ENCODE measurements at places on chromosomes 7 and 10. TPM values are rescaled to one million over a fixed set of nuclear protein-coding genes. Genes with fewer than 3 reads are reported as not detected.

- DNase-seq: no peak
These were observed 79.6 kb upstream of the SORCS1 start for GRCh38 chr10:107244122-107244521.

DNA sequence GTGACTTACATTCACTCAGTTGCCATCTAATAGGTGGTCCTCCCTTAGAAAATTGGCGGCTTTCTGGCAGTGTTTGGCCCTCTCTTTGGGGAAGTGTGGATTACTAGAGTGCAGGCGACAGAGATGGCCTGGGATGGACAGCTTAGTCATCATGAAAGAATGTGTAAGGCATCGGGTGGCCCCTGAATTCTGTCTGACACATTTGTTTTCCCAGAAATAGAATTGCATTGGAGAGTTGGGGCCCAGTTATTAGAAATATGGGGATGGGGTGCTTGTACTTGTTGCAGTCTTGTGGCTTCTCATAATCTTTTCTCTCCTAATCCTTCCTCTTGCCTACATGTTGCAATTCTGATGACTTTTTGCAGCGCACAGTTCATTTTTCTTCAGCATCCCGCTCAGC lies 13.8 kb downstream of the TCF7L2 start:
- no peak for DNase-seq

DNA sequence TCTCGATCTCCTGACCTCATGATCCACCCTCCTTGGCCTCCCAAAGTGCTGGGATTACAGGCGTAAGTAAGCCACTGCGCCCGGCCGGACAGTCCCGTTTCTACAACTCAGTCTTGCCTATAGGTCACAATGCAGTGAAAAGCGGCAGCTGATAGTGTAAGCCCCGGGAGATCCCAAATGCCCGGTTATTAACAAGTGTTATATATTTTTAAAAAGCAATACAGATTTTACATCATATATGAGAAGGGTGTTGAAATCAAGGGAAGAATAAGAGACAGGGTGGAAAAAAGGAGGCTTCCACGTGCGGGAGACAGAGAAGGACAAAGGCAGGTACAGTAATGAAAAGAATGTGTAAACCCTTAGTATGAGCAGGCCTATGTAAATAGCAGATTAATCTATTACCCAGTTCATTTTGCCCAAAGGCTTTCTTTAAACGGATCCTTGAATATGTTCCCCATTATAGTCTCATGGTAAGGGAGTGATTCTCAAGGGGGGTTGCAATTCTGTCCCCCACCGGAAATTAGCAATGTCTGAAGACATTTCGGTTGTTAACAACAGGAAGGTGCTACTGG lies 170.8 kb downstream of the PDE1C start:
- DNase-seq: no peak

- no peak for DNase-seq
These were observed 243.6 kb upstream of the IGFBP3 start for GRCh38 chr7:46164629-46165028.

Gene PNLIPRP3
- total RNA-seq: not detected

Gene SLC18A3
- not detected for total RNA-seq

DNA sequence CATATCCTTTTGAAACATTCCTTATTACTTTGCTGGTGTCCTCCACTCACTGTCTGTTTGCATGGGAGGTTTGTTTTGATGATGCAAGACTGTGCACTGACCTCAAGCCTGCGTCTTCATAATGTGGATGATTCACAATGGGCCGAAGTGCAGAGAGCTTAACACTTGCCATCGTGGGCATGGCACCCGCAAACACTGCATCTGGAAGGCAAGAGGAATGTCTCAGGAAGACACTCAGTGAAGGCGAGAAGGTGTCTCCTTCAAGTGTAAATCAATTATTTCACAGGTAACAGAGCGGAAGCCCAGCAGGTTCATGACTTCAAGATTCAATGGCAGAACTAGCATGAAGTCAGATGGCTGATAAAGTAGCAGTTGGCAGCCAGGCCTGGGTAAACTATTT lies 98.1 kb downstream of the DPY19L1 start:
- no peak for DNase-seq

DNA sequence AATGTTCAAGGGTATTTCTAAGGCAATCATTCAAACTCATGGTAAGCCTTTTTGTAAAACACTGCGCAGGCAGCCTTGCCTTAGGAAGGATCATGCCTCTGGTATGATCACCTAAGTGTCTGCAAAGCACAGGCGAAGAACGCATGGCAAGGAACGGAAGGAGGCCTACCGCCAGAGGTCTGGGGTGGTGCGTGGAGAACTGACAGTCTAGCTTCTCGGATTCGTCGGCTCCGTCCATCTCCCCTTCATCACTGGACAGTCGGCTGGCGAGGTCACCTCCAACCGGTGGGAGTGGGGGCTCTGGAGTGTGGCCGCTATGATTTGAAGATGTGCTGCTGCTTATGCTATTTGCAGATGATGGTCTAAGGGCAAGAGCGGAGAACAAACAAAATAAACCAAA lies 42.6 kb upstream of the EFCAB10 start:
- no peak for DNase-seq

GRCh38 chr10:4202938-4203337 lies 417.9 kb upstream of the KLF6 start:
- DNase-seq: no peak

DNA sequence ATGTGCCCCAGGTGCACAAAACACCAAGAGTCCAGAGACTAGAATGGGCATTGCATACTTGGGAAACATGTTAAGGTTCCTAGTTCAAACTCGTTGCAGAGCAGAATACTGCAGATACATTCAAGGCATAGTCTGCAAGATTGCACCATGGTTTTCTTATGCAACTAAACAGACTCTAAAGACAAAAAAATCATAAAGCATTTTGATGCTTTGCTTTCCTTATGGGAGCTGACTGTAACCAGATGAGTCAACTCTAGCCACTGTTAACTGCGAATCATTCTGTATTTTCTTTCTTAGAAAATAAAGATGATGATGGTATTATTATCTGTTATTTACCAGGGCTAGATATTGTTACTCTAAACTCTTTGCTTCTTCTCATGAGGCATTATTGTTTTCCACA lies 19.7 kb downstream of the TRUB1 start:
- no peak for DNase-seq

DNA sequence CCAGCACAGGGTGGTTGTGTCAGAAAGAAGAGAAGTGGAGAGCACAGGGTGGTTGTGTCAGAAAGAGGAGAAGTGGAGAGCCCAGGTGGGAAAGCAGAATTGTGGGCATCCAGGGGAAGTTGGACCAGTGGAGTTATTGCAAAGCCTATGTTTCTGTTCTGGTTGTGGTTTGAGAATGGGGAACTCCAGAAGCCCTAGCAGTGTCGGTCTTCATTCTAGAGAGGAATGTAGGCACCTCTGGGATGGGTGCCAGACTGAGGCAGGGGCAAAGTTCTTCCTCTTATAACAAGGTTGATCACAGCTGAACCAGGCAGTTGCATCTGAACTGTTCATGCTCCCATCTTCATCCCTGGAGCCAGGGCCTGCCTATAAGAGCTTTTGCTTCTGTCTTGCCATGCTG lies 954 bp downstream of the FSCN3 start:
- no peak for DNase-seq

GRCh38 chr7:598899-599298 lies 79.3 kb upstream of the PDGFA start:
- DNase-seq: no peak

GRCh38 chr7:149782682-149783345 lies 9.4 kb upstream of the ZNF467 start:
- peak; percentile 67 for DNase-seq

DNA sequence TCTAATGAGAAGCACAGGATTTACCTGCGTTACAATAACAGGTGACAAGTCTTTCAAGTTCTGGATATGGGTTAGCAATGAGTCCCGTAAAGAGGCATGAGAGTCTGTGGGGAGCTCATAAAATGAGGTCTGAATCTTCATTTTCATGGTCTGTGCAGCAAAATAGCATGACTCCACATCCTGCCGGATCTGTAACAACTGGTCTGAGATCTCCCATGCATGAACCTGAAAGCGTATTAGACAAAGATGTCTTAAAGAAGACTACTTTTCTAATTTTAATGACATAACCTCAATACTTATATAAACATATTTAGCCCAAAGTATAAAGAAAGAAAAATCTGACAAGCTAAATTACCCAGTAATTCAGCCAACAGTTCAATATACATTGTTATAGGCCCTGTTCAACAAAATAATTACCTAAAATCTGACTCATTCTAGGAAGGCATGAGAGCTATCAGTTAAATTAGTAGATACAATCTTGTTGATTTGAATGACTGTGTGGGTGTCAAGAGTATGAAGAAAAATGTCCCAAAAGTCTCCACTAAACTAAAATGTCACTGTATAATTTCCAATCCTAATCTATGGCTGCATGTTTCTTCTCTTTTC lies 36.9 kb downstream of the TNPO3 start:
- no peak for DNase-seq

GRCh38 chr10:88682491-88682890 lies 18.2 kb downstream of the LIPF start:
- DNase-seq: no peak

DNA sequence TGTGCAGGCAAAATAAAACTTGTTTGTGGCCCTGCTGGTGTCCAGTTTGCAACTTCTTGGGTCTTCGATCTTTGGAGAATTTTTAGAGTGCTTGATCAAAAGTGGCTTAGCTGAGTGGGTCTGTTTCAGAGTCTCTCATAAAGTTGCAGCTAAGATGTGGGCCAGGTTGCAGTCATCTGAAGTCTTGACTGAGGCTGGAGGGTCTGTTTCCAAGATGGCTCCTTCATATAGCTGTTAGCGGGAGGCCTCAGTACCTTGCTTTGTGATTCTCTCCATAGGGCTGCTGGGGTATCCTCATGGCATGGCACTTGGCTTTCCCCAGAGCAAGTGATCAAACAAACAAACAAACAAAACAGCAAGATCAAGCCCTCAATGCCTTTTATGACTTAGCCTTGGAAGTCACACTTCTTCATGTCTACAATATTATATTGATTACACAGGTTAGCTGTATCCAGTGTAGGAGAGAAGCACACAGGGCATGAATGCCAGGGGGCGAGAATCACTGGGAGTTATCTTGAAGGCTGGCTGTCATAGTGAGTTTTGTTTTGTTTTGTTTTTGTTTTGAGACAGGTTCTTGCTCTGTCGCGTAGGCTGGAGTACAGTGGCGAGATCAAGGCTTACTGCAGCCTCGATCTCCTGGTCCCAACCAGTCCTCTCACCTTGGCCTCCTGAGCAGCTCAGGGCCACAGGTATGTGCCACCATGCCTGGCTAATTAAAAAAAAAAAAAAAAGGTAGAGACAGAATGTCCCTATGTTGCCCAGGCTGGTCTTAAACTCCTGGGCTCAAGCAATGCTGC lies 10.2 kb downstream of the CYP26A1 start:
- no peak for DNase-seq

Gene ZCCHC24
- 19.0 TPM for total RNA-seq

GRCh38 chr7:70668606-70669358 lies 463.2 kb upstream of the GALNT17 start:
- peak; percentile 28 for DNase-seq

Gene CAMK1D
- 24.1 TPM for total RNA-seq

DNA sequence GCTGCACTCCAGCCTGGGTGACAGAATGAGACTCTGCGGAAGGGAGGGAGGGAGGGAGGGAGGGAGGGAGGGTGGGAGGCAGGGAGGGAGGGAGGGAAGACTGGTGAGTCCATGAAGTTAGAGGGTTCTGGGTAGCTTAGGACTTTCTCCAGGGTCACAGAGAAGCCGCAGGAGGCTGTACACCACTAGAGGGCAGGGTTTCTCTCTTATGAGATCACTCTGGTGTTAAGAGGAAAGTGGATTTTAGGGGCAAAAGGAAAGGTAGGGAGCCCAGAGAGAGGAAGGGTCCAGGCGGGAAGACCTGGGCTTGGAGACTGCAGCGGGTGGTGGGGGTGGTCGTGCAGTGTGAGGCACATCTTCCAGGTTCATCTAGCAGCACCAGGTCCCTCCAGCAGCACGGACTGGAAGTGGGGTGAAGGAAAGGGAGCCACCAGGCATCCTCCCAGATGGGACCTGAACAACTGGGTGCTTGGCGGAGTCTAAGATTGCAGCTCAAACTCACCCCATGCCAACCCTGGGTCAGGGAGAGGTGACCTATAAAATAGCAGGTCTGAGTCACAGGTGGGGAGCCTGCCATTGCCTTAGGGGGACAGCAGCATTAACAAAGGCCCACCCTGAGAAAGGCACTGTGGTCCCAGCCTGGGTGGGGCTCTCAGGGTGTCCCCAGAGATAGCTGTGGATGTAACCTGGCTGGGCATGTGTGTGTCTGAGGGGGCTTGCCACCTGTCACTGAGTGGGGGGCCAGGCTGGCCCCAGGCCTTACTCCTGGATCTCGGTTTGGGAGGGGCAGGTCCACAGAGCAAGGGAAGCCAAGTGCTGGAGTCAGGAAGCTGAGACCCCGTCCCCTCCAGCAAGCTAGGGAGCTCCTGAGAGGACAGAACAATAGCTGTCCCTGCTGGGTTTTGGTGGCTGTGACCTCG lies 48.5 kb upstream of the SLC29A3 start:
- peak; percentile 40 for DNase-seq
